Stimulated activated CD4-positive, alpha-beta T cell treated with anti-CD3 and anti-CD28 coated beads, Interleukin-15, amount 100 ng/mL, for 48 hours (primary cell): ENCODE measurements at places on chromosomes 16 and 17.
A peak's percentile ranks its signal among the peaks of the same experiment; 100 is the strongest.

- DNase-seq: no peak
Observed at GRCh38 chr16:57474671-57475661, 11.3 kb downstream of the DOK4 start.

- DNase-seq: no peak
Observed at GRCh38 chr17:72021417-72022041, 99.3 kb upstream of the SOX9 start.

DNA sequence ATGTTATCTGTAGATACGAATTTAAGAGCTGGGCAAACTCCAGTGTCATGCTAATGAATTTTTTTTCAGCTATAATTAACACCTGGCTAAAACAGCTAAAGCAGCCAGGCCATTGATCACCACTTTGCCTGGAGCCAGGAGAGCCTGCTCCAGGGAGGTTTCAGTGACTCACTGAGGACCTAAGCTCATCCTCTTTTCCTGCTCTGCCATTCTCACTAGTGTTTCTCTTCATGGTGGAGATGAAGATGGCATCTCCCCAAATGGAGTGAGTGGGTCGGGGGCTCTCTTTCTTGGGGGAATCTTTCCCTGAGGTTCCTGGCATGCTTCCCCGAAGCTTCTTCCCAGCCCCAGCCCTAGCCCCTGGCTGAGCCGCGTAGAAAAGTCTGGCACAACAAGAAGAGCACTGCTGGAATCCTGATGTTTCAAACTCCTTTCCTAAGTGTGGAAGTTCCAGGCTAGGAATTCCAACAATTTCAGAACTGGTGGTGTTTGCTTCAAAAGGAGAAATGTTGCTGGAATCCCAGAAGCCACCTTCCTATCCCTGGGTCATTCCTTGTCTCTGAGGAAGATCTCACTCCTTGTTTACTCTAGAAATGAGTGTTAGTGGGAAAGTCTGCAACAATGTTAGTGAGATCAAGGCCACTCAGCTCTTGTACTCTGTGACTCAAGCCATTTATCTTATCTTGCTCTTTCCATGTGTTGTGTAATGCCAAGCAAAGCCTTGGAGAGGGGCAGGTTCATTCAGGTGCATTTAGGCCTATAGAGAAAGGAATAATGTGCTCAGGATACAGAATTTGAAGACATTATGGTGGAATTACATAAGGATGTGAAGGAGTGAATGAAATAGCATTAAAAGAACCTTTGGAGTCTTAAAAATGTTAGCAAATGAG is 26.0 kb upstream of the B4GALNT2 start:
- no peak for DNase-seq

DNA sequence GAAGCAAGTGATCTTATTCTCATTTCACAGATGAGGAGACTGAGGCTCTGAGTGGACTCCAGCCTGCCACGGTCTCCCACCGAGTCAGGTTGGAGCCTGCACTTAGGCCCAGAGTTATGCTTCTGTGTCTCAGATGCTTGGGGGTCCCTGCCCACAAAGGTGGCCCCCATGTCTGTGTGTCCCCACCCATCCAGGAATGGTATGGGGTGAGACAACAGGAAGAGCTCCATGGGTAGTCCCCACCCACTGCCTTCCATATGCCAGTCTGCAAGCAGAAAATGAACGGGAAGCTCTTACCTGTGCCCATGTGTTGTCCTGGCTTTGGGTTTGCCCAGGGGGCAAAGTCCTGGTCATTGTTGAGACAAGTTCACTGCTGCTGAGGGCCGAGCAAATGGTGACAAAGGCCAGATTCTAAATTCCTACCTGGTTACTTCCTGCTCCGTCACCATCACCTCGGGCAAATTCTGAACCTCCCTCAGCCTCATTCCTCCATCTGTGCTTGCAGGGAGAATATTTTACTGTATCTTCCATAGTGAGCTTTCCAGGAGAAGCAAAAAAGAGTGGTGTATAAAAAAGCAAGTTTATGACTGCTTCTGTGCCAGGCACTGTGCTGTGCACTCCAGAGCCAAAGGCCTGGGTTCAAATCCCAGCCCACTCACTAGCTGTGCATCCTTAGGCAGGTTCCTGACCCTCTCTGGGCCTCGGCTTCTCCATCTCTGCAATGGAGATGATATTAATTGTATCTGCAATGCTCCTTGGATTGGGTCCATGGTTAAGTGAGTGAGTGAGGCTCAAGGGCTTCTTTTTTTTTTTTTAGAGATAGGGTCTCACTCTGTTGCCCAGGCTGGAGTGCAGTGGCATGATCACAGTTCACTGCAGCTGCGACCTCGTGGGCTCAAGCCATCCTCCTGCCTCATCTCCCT is 9.3 kb downstream of the IL4R start:
- DNase-seq: no peak

DNA sequence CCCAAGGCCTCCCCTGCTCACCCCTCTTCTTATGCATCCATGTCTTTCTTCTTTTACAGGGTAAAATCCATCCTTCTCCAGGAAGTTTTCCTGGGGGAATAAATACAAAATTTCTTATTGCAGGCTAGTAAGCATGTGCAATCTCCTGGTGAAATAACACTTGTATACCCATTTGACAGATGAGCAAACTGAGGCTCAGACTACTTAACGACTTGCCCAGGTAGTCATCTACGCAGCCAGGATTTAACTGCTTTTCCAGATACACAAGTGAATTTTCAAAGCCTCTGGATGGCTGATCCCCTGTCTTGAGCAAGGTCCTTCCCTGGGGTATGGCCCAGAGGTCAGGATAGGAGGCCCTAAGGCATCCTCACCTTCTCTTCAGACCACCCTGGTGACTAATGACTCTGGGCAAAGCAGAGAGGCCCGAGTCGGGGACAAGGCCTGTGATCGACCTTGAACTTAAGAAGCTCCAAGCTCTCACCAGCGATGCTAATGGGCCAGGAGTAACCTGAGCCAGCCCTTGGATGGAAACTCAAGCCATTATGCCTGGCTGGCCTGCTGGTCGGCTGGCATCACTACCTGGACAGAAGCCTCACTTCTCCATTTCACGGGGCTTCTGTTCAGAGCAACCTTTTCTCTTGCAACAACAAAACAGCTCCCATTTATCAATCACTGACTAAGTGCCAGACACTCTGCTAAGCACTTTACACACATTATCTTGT is 33.1 kb downstream of the ZNF423 start:
- no peak for DNase-seq

DNA sequence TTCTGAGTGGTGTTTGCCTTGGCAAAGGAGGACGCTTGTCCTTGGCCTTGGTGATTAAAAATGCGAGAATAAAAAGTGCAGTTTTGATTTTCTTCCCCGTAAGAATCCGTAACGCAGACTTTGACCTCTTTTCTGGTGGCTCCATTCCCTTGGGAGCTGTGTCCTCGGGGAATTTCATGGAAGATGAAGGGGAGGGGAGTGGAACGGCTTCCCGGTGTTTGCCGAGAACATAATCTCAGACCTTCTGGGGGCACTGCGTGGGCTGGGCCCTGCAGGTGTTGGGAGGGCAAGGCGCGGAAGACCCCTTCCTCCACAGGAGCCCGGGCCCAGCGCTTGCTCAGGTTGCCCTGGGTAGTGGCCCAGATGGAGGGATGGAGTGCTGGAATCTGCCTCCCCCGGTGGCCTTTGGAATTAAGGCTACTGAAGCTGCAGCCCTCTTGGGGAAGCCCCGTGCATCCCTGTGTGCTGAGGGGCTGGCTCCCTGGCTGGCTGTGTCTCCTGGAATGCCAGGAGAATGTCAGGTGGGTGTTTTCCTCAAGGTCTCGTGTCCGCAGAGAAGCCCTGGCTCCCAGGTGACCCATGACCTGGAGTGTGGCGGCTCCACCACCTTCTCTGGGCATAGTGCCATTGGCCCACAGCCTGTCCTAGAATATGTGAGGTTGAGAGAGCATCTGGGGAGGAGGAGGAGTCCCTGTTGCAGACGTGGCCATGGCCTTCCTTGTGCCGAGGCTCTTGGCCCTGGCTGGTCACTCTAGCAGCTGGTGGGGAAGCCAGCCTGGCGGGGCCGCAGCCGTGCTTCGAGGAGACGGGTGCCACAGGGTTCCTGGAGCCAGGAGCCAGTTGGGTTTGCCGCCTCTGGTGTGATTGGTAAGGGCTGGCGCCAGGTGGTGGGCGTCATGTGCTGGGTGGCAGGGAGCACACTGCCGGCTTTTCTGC is 3.1 kb downstream of the BAIAP2 start:
- no peak for DNase-seq

GRCh38 chr16:75261590-75262078 is 10.2 kb upstream of the BCAR1 start:
- no peak for DNase-seq

GRCh38 chr16:89828199-89828869 is at the start of gene SPIRE2:
Gene SPIRE2, plus strand, starts transcription at chr16:89828475. Its CDS starts 76 bp downstream, at chr16:89828551.
- DNase-seq: no peak

GRCh38 chr16:1990351-1991134 is 773 bp downstream of the SYNGR3 start:
- no peak for DNase-seq

- no peak for DNase-seq
Observed at GRCh38 chr17:70310221-70310672, 140.9 kb downstream of the KCNJ2 start.

DNA sequence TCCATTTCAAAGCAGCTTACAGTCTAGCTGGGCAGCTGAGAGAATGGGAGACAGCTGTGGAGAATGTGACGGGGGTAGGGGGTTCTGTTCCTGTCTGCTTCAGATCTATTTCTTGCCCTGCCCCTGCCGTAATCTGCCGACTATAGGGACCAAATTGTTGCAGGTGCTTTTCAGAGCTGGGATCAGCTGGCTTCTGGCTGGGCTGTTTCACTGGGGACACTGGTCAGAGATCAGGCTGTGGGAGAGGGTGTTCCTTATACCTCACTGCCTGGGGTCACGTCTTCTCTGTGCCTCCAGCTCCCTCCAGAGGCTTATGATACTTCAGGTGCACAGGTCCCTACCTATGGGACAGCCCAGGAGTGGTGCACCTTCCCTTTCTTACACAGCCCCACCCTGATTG is 514.9 kb upstream of the GOT2 start:
- DNase-seq: no peak

- DNase-seq: peak; percentile 41
Observed at GRCh38 chr17:5237541-5238016, 2.9 kb upstream of the SCIMP start.

GRCh38 chr17:83203073-83203471 is 123.7 kb downstream of the METRNL start:
- no peak for DNase-seq

DNA sequence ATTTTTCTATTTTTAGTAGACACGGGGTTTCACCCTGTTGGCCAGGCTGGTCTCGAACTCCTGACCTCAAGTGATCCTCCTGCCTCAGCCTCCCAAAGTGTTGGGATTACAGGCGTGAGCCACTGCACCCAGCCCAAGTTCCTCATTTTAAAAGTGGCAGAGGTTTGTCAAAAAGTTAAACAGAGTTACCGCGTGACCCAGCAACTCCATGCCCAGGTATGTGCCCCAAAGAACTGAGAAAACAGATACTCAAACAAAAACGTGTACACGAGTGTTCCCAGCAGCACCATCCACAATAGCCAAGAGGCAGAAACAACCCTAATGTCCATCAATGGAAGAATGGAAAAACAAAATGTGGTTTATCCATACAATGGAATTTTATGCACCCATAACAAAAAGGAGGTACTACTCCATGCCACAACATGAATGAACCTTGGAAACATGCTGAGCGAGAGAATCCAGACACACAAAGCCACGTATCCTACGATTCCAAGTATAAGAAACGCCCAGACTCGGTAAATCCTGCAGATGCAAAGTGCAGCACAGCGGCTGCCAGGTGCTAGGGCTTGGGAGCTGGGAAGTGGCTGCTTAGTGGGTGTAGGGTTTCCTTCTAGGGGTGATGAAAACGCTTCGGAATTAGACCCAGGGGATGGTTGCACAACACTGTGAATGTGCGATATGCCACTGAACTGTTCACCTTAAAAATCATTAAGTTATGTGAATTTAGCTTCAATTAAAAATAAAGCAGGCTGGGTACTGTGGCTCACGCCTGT is 24.8 kb downstream of the ADCY9 start:
- no peak for DNase-seq

GRCh38 chr17:4747847-4748246 is 8.1 kb upstream of the CXCL16 start:
- no peak for DNase-seq

DNA sequence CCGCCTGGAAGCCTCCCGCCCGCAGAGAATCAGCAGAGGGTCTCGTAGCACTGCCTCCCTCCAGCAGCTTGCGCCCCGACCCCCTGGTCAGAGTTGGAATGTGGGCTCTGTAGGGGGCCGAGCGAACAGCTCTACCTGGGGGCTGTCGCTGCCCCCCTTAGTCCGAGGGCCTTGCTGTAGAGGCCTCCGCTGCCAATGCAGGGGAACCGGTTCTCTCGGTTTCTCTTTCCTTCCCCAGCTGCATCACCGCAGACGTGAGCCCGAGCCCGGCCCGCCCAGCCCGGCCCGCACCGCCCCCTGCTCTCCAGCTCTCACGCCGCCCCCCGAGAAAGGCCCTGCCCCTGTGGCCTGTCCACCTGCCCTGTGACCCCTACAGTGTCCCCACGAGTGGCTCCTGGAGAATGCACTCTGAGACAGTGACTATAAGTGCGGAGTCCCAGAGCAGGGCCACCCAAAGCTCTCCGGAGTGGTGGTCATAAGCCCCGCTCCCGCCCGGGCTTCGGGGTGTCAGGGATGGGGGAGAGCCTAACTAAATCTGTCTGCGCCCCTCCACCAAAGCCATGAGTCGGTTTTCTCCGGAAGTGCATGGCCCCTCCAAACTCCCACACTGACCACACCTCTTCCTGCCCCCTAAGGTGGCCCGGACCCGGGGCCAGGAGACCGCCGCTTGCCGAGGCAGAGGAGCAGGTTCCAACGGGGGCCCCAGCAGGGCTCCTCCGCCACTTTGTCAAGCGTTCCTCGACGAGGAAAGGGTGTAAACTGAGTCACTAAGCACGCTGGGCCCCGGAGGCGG is 1.7 kb downstream of the ARHGAP27 start:
- DNase-seq: no peak

GRCh38 chr17:2981325-2981724 is 82.1 kb downstream of the OR1D5 start:
- no peak for DNase-seq

DNA sequence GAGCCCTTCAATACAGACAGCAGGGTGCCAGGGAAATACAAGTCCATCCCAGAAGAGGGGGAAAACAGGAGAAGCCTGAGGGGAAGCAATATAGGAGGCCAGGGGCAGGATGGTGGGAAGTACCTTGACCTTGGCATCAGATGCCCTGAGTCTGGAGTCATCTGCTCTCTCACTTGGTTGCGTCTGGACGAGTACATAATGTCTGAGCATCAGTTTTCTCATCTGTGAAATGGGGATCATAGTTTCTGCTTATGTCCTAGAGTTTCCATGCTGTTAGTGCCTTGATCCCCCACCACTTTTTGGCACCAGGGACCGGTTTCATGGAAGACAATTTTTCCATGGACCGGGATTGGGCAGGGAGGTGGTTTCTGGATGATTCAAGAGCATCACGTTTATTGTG is 2.3 kb downstream of the STAT5A start:
- no peak for DNase-seq

- no peak for DNase-seq
Observed at GRCh38 chr17:7704601-7705268, at the start of gene EFNB3. Gene EFNB3, plus strand, starts transcription at chr17:7705202. Its CDS starts 397 bp downstream, at chr17:7705599.

- DNase-seq: no peak
Observed at GRCh38 chr17:42365136-42365535, 23.1 kb downstream of the STAT3 start.

- DNase-seq: peak; percentile 33
Observed at GRCh38 chr17:17959520-17960361, 12.5 kb downstream of the TOM1L2 start.
